ENCODE measurements at places on chromosomes 4 and X. TPM values are rescaled to one million over a fixed set of nuclear protein-coding genes. Genes with fewer than 3 reads are reported as not detected.

- H3K27ac ChIP-seq: no peak overlapping the region
- H3K4me3 ChIP-seq: no peak overlapping the region
- peaks cover 27% of the 10 kb centered on the region for H3K27me3 ChIP-seq
- no peak for DNase-seq
- no peaks in the 10 kb centered on the region for H3K36me3 ChIP-seq
These were observed 14.9 kb downstream of the NKX6-1 start for GRCh38 chr4:84484236-84484635.

DNA sequence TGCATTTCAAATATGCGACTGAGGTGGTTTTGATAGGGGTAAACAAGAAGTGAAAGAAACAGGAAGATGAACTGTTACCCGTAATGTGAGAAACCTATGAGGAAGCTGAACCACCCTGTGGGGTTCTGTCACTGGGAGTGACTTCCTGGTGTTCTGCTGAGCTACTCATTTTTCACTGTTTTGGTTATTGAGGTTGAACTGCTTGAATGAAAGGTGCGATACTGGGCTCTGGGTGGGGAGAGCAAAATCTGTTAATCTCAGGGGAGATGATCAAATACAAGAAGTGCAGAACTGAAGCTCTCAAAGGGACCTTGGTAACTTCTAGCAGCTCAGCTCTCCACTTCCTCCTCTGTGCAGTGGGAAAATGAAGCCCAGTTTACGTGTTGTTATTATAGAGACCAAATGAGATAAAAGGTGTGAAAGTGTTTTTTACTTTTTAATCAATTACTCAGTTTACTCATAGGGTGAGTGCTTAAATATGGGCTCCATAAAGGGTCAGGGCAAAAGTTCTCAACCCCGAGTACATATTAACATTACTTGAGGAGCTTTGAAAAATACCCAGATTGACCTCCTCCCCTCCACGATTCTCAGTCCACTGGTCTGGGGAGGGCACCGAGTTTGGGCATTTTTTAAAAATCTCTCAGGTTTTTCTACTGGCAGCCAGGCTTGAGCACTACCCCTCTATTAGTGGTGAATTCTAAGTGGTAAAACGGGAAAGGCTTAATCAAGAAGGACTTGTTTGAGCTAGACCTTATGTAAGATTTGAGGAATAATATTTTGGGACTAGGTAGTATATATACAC lies 66.7 kb downstream of the COQ2 start:
- H3K27me3 ChIP-seq: no peaks in the 10 kb centered on the region
- no peaks in the 10 kb centered on the region for H3K36me3 ChIP-seq
- H3K27ac ChIP-seq: peak overlapping the region; percentile 68
- no peak for DNase-seq

DNA sequence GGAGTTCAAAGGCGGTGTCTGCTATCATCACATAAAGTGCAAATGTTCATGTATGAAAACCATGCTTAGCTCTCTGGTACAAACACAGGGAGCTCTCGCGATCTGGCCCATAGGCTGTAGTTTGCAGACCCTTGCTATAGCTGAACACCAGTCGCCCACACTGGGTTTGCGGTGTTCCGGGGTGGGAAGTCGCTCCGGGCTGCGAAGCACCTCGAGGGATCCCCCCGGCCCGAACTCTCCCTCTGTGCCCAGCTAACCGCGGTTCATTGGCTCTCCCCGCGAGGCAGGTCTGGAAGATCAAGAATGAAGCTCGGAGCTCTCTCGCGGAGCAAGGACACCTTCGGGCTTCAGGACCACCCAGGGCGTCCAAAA lies 341 bp upstream of the PRPS2 start:
- no peaks in the 10 kb centered on the region for H3K36me3 ChIP-seq
- H3K27ac ChIP-seq: no peak overlapping the region
- peak overlapping the region; percentile 82 for H3K4me3 ChIP-seq

DNA sequence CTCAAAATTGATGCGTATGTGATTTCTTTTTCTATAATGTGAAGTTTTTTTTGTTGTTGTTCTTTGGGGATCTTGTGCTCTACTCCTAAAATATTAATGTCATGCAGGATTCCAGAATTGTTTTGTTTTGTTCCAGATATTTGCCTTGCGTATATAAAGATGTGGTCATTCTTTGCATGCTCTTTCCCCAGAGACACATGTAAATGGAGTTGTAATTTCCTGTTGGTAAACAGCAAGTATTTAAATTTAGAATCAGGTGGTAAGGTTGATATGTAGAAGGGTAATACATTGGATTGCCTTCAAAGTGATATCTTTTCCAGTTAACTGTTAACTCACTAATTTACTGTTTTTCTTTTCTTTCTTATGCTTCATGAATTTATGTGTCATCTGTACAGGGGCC lies 23.1 kb upstream of the MAGED1 start:
- DNase-seq: no peak
- no peak overlapping the region for H3K4me3 ChIP-seq
- H3K4me1 ChIP-seq: no peaks in the 10 kb centered on the region
- H3K27me3 ChIP-seq: no peaks in the 10 kb centered on the region
- no peak overlapping the region for H3K27ac ChIP-seq
- H3K36me3 ChIP-seq: no peaks in the 10 kb centered on the region

DNA sequence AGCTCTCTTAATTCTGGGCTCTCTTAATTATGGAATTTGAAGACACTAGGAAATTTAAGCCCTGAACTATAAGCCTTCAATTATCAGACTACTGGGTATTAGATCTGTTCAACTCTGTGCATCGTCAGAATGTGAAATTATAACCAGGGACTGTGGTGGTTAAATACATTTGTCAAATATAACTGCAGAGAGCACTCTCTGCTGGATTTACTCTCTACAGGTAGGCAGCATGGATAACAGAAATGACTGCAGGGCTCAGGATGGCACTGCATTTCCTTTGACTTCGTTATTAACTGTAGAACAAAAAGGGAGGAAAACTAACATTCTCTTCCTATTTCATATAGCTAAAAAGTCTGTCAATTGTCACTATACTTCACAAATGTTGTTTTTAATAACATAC lies 310.1 kb upstream of the RASGEF1B start:
- H3K4me1 ChIP-seq: peaks cover 4% of the 10 kb centered on the region
- H3K4me3 ChIP-seq: no peak overlapping the region
- no peaks in the 10 kb centered on the region for H3K36me3 ChIP-seq
- no peak for DNase-seq

DNA sequence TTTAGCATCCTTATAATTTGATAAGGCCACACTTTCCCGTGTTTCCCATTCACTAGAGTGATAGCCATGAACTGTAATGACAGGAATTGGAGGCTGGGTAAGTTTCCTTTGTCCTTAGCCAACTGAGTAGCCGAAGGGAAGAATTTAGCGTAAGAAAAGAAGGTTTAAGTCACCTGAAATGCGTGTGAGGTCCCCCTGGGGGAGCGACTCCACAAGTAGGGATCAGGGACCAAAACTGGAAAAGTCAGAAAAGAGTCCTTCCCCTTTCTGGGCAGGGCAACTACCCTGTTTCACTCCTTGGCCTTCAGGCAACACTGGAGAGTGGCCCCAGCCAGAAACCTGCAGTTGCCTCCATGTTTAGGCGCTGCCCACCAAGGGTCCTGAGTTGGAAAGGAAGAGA lies 81.6 kb upstream of the MED14 start:
- no peaks in the 10 kb centered on the region for H3K4me1 ChIP-seq
- no peaks in the 10 kb centered on the region for H3K36me3 ChIP-seq
- no peak overlapping the region for H3K27ac ChIP-seq
- H3K27me3 ChIP-seq: no peaks in the 10 kb centered on the region

DNA sequence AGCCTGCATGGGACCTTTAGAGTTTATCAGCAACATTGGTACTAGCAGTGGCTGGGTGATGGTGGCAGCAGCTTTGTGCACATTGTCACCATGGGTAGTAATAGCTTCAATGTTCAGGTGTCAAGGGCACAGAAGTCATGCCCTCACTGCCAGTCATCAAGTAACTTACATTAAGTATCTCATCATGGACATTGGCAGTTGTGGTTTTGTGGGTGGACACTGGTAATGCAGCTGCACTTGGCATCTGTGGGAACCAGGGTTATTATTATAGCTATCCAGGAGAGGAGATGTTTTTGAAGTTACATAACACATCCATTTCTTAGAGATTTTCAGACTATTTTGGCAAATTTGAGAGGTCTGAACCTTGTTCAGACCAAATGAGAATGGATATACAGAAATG lies 243.2 kb upstream of the NOCT start:
- H3K27me3 ChIP-seq: no peaks in the 10 kb centered on the region
- H3K36me3 ChIP-seq: no peaks in the 10 kb centered on the region
- DNase-seq: no peak
- H3K27ac ChIP-seq: no peak overlapping the region
- H3K4me1 ChIP-seq: peaks cover 17% of the 10 kb centered on the region
- no peak overlapping the region for H3K4me3 ChIP-seq

GRCh38 chr4:139858436-139859205 lies 193.0 kb downstream of the MGST2 start:
- H3K4me1 ChIP-seq: peaks cover 18% of the 10 kb centered on the region
- H3K27me3 ChIP-seq: peaks cover 3% of the 10 kb centered on the region
- no peak overlapping the region for H3K27ac ChIP-seq
- no peak for DNase-seq

DNA sequence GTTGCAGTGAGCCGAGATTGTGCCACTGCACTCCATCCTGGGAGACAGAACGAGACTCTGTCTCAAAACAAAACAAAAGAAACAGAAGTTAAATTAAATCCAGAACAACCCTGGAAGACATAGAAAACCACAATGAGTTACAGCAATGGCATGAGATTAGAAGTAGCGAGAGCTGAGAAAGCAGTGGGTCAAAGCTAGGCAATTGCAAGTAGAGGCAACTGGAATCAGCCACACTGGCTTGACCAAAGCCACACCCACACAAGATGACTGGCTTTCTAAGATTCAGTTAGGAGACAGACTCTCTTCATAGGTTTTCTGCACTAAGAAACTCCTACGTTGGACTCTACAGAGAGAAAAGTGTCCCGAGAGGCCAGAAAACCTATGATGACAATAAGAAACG lies 443.0 kb downstream of the GPM6A start:
- H3K4me3 ChIP-seq: no peak overlapping the region
- H3K36me3 ChIP-seq: no peaks in the 10 kb centered on the region
- DNase-seq: no peak

DNA sequence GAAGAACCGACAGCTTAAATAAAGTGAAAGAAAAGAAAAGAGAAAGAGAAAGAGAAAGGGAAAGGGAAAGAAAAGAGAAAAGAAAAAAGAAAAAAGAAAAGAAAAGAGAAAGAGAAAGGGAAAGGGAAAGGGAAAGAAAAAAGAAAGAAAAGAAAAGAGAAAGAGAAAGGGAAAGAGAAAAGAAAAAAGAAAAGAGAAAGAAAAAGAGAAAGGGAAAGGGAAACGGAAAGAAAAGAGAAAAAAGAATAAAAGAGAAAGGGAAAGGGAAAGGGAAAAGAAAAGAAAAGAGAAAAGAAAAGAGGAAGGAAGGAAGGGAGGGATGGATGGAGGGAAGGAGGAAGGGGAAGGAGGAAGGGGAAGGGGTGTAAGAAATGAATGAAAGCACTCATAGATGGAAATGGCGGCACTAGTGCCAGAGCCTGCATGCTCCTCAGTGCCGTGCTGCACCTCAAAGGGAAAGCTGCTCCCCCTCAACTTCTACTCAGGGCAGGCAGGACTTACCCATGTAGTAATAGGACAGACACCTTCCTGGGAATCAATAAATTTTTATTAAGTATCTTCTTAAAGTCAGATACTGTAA lies 70.7 kb downstream of the AFAP1 start:
- no peak for DNase-seq
- H3K4me1 ChIP-seq: peaks cover 3% of the 10 kb centered on the region
- H3K36me3 ChIP-seq: peaks cover 41% of the 10 kb centered on the region
- peaks cover 4% of the 10 kb centered on the region for H3K27me3 ChIP-seq

DNA sequence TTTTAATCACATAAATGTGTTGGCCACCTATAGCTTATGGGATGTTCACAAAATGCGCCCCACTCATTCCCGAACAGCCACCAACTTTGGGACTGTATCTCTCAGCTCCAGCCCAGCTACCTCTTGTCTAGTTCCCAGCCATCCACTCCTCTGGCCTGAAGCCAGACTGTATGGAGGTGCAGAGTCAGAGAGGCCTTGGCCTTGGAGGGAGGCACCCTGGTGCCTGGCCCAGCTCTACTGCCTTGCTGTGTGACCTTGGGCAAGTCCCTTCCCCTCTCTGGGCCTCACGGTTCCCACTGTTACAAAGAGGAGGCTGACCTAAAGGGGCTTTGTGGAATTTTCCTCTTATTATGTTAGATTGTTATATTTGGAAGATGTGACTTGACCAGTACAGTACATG lies 13.9 kb downstream of the MAMLD1 start:
- no peak overlapping the region for H3K4me3 ChIP-seq
- H3K36me3 ChIP-seq: no peaks in the 10 kb centered on the region
- no peaks in the 10 kb centered on the region for H3K27me3 ChIP-seq
- H3K4me1 ChIP-seq: peaks cover 2% of the 10 kb centered on the region

DNA sequence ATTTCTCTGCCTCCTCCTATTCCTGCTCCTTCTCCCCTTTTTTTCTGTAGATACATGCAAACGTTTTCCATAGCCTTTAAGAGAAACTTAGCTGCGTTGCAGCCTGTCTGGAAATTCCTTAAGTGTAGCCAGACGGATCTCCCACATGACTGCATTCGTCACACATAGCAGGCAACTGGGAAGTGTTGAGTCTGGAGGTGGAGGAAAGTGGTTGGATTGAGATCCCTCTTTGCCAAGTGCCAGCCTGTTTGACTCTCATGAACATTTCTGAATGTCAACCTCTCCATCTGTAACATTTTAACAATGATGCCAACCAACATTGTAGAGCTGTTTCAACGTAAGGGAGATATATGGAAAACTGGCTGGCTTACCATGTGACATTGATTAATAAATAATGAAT lies 45.1 kb upstream of the FAM9A start:
- H3K27ac ChIP-seq: no peak overlapping the region
- no peaks in the 10 kb centered on the region for H3K36me3 ChIP-seq
- no peak overlapping the region for H3K4me3 ChIP-seq
- H3K4me1 ChIP-seq: no peaks in the 10 kb centered on the region
- no peaks in the 10 kb centered on the region for H3K27me3 ChIP-seq

DNA sequence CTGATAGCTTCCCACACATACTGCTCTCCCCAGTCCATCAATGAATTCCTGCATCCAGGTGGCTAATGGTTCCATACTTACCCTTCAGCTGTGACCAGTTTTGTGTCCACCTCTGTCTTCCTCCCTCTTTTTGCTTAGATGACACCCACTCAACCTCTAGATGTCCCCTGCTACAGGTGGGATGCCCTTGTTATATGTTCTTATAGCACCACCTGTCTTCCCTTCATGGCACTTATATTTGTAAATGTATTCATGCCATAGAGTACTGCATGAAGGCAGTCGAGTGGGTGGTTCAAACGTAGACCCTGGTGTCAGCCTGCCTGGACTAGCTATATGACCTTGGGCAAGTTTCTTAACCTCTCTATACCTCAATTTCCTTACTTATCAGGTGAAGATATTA lies 6.5 kb upstream of the USP46 start:
- no peak overlapping the region for H3K4me3 ChIP-seq
- H3K27ac ChIP-seq: no peak overlapping the region
- peaks cover 7% of the 10 kb centered on the region for H3K36me3 ChIP-seq
- H3K4me1 ChIP-seq: peaks cover 2% of the 10 kb centered on the region
- DNase-seq: no peak

Gene SSX1
- not detected for total RNA-seq

Gene ARL13A
- not detected for total RNA-seq

Gene CACNA1F
- 0.59 TPM for total RNA-seq

Gene GJB1
- total RNA-seq: not detected

Gene KCNIP4
- 0.31 TPM for total RNA-seq
